GM23338 (cell line): ENCODE measurements at places on chromosomes 7 and 10. TPM values are rescaled to one million over a fixed set of nuclear protein-coding genes. Genes with fewer than 3 reads are reported as not detected.

GRCh38 chr10:26372513-26373354 lies 65.4 kb upstream of the APBB1IP start:
- DNase-seq = no peak

DNA sequence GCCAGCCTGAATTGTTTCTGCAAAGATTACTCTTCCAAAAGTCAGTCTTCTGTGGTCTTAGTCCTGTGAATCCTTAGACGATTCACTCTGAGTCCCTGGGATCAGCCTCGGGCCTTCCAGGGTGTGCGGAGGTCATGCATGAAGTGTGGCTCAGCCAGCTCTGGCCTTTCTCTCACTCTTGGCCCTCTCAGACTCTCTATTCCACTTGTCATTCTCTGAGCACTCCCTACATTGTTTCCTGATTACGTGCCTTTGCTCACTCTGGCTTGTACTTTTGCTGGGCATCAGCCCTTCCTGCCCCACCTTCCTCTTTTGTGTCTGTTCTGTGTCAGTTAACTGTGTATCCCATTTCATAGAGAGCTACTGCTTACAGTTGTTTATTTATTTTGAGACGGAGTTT lies 36.0 kb downstream of the CCNY start:
- DNase-seq = no peak

GRCh38 chr10:43970018-43970698 lies 321.5 kb upstream of the ZNF32 start:
- DNase-seq = no peak

DNA sequence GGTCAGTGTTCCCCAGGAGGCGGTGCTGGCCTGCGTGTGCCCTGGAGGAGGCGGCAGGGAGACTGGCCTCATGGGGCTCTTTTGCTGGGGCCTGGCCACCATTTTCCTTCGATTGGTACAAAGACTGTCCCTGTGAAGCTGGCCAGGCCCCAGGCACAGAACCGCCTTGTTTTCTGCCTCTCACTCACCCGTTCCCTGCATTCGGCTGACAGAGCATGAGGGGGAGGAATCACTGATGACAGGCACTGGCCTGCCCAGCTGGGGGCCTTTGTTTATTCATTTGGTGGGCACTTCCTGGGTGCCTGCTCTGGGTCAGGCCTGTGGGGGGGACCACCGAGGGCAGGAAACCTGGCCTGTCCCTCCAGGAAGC lies 139.2 kb downstream of the FAM53B start:
- no peak for DNase-seq

DNA sequence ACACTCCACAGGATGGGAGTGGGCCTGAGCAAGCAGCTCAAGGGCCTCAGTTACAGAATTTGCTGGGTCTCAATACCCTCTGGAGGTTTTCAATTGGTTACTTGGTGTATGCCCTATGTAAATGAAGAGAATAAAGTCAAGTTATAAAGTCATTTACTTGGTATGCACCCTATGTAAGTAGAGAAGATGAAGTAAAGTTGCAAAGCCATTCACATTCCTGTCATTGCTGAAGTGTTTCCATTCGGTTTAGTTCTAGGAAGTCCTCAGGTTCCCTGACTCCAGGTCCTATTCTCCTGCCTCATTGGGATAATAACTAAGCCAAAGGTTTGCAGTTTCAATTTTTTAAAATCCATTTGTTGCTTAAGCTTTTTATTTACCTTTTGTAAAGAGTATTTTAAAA lies 272.6 kb upstream of the NPSR1 start:
- peak; percentile 37 for DNase-seq

DNA sequence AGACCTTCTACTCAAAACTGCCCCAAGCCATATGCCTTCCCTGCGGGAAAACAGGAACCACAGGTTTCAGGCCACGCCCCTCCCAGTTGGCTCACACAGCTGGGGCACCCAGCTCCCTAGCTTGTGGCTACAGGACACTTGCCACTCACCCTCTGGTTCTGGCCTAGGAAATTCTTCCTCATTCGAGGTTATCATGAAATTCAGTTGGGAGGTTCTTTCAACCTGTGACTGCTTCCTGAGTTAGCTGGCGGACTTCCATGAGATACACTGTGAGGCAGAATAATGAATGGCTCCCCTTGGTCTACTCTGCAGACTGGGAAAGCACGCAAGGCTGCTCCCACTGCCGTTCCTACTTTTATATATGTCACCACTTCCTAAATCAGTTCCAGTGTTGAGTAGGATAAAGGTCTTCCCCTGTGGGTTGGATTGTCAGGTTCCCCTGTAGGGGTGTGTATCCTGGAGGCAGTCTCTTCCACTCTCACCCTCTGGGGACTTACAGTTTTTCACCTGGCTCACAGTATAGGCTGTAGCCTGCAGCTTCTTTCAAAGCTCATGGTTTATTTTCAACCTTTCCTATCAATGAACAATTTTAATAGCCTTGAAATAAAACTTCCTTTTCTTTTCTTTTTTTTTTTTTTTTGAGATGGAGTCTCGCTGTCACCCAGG lies 37.0 kb downstream of the GPR22 start:
- DNase-seq = no peak

DNA sequence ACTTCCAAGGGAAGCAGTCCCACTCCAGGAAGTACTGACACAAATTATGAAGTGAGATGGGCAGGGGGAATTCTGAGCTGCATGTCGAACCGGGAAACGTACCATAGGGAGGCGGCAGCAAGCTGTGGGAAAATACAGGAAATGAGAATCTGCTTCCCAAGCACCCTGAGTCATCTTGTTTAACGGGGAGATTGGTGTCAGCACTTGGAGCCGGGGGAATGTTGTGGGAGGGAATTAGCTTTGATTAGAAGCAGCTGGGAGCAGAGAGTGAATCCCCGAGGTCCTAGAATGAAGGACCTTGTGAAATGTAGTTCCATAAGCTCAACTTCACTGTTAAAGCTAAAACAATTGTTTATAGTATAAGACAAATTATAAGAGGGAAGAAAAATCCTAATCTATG lies 141.4 kb upstream of the PRKCQ start:
- peak; percentile 36 for DNase-seq

DNA sequence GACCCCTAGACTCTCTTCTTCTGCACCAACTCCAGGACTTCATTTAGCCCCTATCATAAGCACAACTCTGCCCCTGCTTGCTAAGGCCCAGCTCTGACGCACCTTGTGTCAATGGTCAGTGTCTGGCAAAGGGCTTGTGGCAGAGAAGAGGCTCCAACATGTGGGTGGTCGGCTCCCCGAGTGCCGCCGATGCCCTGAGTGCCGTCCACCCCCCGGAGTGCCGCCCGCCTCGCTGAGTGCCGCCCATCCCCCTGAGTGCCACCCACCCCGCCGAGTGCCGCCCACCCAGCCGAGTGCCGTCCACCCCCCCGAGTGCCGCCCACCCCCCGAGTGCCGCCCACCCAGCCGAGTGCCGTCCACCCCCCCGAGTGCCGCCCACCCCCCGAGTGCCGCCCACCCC lies 50.3 kb downstream of the ASB13 start:
- DNase-seq = no peak

DNA sequence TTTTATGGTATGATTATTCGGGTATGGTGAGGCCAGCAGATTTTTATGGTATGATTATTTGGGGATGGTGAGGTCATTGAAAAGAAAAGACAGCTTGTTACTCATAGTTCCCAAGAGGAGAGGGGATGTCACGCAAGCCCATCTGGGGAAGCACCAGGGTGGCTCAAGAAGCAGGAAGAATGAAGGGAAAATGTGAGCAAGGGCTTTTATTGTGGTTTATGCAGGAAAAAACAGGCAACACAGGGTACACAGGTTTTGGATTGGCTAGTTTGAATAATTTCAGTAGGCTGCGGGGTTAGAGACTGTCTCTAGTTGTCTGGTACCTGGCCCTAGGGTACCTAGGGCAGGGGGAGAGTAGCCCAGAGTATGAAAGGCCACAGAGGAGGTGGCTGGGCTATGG lies 26.8 kb upstream of the DGKI start:
- DNase-seq = no peak

DNA sequence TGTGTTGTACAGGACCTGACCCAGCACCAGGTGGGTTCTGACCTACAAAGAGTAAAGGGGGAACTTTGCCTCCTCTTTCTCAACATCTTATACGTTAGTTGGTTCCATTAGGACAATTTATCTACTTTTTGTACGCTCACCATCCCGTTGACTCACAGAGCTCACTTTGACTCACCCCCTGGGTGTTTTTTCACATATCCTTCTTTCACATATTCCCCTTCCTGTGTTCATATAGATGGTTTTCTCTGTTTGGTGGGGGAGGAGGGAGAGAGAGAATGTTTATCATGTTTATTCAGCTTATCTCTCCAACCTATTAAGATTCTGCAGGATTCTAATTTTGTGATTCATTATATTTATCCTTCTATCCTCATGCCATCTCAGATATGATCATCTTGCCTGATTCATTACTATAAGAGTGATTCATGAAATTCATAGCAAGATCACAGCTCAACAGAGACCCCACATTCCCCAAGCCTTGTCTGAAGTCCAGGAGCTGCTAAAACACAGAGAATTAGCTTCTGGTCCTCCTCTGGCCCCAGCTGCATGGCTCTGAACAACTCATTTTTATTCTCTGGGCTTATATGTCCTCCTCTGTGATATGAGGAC lies 37.2 kb downstream of the PRSS2 start:
- DNase-seq = no peak

GRCh38 chr7:7103343-7104313 lies 78.7 kb upstream of the C1GALT1 start:
- peak; percentile 77 for DNase-seq

DNA sequence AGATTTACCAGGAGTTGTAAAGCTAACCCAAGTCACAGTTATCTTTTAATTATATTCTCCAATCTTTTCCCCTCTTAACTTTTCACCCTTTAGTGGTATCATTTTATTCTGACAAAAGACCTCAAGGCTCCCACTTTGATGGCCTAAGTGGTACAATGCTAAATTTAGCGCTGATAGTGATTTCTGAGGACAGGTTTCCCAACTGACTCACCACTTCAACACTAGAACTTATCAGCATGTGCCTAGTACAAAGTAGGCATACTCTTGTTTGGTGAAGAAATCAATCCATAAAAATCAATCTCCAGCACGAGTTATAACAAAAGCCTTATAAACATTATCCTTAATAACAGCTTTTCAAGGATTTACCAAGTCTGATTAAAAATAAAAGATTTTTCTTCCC lies 7.5 kb downstream of the SNX13 start:
- no peak for DNase-seq

- no peak for DNase-seq
These were observed 75.4 kb downstream of the CFTR start for GRCh38 chr7:117555260-117555659.

DNA sequence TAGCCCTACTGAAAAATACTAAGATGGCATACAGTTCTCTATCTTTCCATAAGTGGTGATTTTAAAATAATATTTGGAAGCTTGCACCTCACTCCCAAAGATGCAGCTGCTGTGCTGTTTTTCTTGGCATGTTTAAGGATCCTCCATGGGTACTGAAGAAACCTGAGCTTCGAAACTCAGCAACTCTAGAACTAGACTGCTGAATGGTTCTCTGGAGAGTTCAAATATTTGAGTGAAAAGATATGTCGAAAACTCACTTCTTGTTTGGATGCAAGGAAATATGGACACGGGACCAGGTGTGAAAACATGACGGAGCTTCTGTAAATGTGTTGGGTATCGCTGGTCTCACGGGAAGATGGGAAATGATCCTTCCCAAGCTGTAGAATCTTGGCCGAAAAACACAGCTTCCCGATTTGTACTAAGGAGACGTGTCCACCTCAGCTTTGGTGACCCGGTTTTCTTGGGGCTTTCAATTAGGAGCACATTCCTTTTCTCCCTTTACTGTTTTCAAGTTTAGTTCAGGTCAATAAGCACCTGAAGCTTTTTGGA lies 543.8 kb upstream of the NRP1 start:
- no peak for DNase-seq

DNA sequence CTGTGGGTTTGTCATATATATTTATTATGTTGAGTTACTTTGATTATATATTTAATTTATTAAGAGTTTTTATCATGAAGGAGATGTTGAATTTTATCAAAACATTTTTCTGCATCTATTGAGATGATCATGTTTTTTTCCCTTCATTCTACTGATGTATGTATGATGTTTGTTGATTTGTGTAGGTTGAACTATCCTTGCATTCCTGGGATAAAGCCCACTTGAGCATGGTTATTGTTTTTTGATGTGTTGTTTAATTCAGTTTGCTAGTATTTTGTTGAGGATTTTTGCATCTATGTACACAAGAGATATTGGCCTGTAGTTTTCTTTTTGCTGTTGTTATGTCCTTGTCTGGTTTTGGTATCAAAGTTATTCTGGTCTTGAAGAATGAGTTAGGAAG lies 31.1 kb downstream of the SCART1 start:
- no peak for DNase-seq

DNA sequence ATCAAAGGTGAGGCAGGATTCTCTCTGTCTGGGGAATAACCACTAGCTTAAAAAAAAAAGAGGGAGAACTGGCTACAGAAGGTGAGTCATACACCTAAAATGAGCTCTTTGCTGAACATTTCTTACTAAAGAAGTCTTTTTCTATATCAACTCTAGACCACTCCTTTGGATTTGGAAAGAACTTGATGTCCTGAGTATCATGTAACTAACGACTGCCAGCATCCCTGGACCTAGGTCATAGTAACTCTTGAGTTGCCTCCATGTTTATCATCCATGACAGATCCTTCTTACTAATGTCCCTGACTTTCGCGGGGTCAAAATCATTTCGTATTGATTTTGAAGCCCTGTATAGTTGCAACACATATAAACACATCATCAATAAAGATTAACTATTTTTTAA lies 89.1 kb downstream of the CNOT4 start:
- no peak for DNase-seq

- DNase-seq = peak; percentile 91
These were observed at the start of gene DKK1 for GRCh38 chr10:52313933-52314821. TSS of gene DKK1 (plus strand) at chr10:52314281. CDS start at chr10:52314435, 154 bp downstream.

- no peak for DNase-seq
These were observed 115.9 kb downstream of the CCNY start for GRCh38 chr10:35452171-35452570.

- DNase-seq = no peak
These were observed 1.3 kb upstream of the ZCCHC24 start for GRCh38 chr10:79446758-79447084.

- DNase-seq = peak; percentile 83
These were observed 65.4 kb downstream of the TACC2 start for GRCh38 chr10:122054048-122055025.

- peak; percentile 29 for DNase-seq
These were observed 151.5 kb upstream of the AOAH start for GRCh38 chr7:36875794-36876193.

GRCh38 chr7:131562941-131563340 lies 6.5 kb upstream of the PODXL start:
- no peak for DNase-seq

DNA sequence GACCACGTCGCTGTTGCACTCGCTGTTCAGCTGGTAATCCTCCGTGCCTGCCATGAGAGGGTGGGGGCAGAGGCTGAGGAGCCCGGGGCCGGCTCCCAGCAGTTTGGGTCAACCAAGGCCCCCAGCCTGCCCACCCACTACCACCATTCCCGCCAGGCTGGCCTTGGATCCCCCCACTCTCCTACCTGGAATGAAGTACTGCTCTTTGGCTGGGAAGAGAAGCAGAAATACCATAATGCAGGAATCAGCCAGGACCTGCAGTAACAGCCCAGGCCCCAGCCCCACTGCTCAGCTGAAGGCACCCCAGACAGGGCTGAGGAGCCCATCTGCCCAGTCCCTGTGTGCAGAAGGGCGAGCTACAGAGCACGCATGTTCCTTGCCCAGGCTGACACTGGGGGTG lies 138.0 kb downstream of the SLIT1 start:
- no peak for DNase-seq

GRCh38 chr10:123149162-123149567 lies 1.2 kb downstream of the HMX2 start:
- DNase-seq = no peak

PTPN20 gene
- not detected in 2 replicates for total RNA-seq

ARID5B gene
- 1.3 and 1.5 TPM in 2 replicates for total RNA-seq

KEL gene
- total RNA-seq = 3.6 TPM in 1 of 2 replicates, not detected in the other

SLC25A13 gene
- total RNA-seq = 82.6 and 84.6 TPM in 2 replicates

VSTM2A gene
- 0.73 and 1.2 TPM in 2 replicates for total RNA-seq

LIPF gene
- not detected in 2 replicates for total RNA-seq

TMEM184A gene
- total RNA-seq = 0.04 and 0.66 TPM in 2 replicates

ABCB1 gene
- 0.80 and 1.2 TPM in 2 replicates for total RNA-seq
